ENCODE measurements at places on chromosomes 7 and 10.

DNA sequence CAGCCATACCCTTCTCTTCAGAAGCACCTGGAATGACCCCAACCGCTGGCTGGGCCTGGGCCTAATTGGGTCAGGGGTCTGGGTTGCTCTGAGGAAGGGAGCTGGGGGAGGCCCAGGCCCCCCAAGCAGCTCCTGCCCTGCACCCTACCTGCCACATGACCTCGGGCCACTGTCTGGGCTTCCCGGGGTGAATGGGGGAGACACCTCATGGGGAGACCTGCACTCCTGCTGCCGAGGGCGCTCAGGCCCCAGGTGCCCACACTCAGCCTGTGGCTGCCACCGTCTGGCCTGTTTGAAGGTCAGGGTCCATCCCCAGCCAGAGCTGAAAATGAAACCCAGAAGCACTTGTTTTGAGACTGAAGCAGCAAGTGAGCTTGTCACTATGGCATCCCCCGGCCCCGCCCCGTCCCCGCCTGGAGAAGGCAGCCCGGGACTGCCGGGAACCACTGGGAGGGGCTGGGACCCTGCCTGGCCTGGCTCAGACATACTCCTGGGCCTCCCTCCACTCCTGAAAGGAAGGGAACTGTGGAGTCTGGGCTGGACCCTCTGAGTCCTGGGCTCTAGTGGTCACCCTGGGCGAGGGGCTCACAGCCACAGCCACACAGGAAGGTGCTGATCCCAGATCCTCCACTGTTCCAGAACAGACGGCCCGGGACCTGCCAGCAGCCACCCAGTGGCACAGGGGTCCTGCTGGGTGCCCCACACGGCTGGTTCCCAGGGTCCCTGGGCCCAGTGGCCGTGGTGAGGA is 7.4 kb upstream of the MICALL2 start:
- no peak for DNase-seq

DNA sequence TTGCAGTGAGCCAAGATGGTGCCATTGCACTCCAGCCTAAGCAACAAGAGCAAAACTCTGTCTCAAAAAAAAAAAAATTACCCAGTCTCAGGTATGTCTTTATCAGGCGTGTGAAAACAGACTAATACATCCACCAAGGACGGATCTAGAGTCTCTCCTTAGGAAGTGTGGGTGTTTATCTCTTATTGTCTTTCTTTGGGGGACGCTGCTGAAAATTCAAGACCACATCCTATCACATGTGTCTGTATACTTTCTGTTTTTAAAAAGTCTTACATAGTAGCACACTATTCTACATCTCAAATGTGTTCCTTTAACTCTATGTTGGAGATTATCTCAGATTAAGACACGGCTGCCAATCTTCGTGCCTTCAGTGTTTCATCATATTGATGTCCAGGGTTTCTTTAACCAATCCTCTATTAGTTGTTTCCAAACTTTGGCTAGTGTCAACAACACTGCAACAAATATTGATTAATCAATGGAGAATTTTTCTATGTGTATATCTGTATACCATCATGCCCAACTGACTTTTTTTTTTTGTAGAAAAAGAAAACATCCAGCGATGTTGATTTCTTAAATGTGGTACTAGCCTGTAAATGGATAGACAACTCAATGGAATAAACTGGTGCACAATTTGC is 92.3 kb upstream of the KDM7A start:
- DNase-seq: no peak

DNA sequence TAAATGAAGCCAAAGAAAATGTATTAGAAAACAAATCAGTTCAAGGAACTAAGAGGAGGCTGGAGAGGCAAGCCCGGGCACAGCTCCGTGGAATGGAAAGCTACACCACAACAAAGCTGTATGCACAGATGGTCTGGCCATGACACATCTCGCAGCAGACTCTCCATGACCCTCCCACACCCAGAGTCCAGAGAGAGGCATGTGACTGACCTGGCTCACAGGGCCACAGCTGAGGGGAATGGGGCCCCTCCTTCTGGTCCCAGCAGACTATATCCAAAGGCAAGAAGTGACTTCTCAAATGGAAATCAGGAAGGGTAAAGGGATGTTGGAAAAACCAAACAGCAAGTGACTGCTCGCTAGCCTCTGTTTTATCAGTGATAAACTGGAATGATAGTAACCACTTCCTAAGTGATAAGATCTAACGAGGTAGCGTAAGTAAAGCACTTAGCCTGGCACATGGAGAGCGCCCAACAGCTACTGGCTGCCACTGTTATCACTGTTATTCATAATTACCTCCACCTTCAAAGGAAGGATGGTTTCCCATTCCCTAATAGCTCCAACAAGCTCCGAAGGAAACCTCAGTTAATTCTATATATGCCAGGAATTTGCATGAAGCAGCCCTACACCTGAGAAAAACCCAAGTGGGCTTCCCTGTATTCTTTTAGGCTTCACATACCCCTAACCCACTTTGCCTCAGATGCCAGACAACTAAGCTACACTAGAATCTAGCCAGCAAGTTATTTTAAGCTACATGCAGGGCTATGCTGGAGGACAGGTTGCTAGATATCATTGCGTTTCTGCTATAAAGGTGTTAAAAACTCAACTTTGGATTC is 8.4 kb downstream of the OSBPL3 start:
- no peak for DNase-seq

DNA sequence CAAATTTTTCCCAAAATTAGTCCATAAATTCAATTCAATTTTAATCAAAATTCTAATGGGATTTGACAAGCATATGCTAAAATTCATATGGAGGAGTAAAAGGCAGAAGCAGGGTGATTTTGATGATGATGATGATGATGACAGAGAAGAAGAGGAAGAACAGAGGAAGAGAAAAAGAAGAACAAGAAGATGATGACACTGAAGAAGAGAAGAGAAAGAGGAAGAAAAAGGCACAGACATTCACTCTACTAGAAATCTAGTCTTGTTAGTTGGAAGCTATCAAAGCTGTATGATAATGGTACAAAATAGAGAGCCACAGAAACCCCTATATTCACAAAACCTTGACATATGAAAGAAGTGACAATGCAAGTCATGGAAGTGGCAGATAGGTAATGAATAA is 157.9 kb downstream of the ELMO1 start:
- no peak for DNase-seq

- no peak for DNase-seq
Observed at GRCh38 chr7:31825576-31825975, 138.6 kb downstream of the PPP1R17 start.

DNA sequence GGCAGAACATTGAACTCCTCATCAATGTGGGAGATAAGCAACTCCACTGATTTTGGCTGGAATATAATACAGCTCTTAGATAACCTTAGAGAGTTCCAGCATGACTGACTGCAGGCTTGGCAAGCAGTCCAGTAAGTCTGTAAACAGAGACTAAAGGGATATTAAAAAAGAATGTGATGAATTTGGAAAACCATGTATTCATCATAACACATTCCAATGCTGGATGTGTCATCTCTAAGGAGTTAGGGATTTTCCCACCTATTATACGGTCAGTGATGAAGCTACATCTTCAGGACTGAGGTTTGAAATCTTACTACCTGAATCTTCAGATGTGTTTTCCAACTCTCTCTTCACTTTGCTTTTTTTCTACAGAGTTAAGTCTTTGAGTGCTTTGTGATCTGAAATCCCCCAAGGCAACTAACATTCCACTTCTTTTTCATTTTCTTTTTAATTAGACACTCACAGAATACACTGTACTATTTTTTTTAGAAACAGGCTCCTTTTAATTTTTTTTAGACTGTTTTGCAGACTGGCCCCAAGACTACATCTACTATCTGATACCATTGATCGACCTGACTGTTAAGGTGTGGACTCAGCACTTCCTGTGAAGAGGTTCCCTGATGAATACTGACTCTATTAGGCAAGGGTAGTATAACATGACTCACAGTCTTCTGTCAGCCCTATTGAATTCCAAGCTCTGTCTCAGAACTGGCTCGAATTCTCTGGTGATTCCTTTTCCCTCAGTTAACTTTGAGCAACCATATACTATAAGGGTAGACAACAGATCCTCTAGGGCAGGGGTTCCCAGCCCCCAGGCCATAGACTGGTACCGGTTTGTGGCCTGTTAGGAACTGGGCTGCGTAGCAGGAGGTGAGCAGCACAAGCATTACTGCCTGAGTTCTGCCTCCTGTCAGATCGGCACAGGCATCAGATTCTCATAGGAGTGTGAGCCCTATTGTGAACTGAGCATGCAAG is 678.2 kb downstream of the GRM8 start:
- DNase-seq: no peak

DNA sequence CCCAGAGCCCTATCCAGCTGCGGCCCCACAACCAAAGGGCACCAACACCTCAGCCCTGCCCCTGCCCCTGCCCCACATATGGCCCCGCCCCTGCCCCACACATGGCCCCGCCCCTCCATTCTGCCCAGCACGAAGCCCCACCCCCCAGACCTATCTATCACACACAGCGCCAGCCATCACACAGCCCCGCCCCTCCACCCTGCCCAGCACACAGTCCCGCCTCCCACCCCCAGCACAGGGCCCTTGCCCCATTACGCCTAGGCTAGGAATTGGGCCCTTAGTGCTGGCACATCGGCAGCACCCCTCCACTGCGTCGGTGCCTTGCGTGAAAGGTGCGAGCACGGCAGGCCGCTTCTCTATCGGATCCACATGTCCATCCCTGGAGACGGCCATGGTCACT is 126.8 kb downstream of the MAD1L1 start:
- DNase-seq: no peak

DNA sequence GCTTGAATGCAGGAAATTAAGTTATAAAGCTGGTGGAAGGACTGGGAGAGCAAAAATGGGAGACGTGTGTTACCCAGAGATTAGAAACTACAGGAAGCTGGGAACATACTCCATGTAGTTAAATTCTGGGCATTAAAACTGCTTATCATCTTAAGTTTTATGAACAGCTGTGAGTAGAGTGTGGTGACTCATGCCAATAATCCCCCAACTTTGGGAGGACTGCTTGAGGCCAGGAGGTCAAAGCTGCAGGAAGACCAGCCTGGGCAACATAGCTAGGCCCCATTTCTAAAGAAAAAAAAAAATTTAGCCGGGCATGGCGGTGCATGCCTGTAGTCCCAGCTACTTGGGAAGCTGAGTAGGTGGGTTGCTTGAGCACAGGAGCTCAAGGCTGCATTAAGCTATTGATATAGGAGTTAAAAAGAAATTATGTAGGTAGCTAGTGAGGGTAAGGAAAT is 56.2 kb upstream of the SEPHS1 start:
- no peak for DNase-seq

- no peak for DNase-seq
Observed at GRCh38 chr7:84629216-84629615, 434.6 kb upstream of the SEMA3A start.

GRCh38 chr7:70104243-70104642 is 506.0 kb downstream of the AUTS2 start:
- no peak for DNase-seq
